ENCODE measurements at places on chromosomes 3 and 15. TPM values are rescaled to one million over a fixed set of nuclear protein-coding genes. Genes with fewer than 3 reads are reported as not detected.

SPINT1 gene
- total RNA-seq, result 197 TPM

TRIM71 gene
- total RNA-seq, result 14.5 TPM

MEGF11 gene
- 0.07 TPM for total RNA-seq

ELL3 gene
- total RNA-seq, result 7.7 TPM
